ENCODE measurements at places on chromosomes 5 and 9. TPM values are rescaled to one million over a fixed set of nuclear protein-coding genes. Genes with fewer than 3 reads are reported as not detected.

DNA sequence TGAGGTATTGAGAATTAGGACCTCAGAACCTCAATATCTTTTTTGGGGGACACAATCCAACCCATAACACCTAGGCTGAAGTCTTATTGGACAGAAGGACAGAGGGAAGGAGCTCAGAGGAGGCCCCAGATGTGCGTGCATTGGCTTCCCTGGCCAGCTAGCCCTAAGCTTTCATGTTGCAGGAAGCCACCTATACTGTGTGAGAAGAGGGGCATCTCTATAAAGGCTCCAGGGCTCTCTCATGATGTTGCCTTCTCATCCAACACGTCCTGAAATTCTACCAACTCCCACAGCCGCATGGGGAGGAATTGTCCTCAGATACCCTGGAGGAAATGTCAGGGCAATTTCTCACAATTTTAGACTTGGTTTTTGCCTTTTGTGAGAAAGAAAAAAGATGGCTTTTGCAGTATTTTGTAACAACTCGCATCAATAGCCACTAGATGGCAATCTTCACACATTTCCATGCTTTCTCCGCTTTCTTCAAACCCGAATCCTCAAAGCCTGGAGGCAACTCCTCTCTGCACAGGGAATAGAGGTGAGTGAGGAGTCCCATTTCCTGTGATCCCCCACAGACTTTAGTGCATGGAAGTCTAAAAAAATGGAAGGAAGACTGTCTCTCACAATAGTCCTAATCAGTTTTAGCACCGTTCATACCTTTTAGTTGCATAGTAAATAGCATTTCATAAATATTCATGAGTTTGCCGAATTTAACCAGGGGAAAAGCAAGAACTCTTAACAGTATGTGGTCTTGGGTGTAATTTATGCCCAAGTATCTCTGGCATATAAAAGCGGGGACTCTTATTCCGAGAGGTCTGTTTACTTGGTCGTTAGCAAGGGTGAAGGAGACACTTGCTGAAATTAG lies 7.4 kb upstream of the PPP3R2 start:
- no peak overlapping the region for H3K27ac ChIP-seq
- peaks cover 2% of the 10 kb centered on the region for H3K27me3 ChIP-seq
- H3K4me3 ChIP-seq, result no peak overlapping the region
- no peaks in the 10 kb centered on the region for H3K36me3 ChIP-seq
- DNase-seq, result no peak

Gene CERCAM
- total RNA-seq, result 0.30 TPM

DNA sequence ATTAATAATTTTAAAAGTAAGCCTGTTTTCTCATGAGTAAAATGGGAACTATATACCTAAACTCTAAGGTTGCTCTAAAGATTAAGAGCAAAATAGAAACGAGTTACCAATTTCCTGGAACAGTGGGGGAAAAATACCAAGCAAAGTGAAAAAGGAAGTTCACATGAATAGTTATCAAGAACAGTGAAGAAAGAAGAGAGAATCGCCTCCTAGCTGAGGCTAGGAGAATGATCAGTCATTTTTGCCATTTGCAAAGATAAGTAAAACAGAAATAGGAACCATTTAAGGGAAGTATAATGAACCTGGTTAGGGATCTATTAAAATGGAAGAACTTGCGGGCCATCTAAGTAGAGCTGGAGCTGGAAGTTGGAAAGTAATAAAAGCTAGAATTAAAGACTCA lies 50.7 kb downstream of the P4HA2 start:
- peaks cover 4% of the 10 kb centered on the region for H3K4me1 ChIP-seq
- H3K36me3 ChIP-seq, result no peaks in the 10 kb centered on the region
- no peaks in the 10 kb centered on the region for H3K27me3 ChIP-seq
- H3K27ac ChIP-seq, result no peak overlapping the region

DNA sequence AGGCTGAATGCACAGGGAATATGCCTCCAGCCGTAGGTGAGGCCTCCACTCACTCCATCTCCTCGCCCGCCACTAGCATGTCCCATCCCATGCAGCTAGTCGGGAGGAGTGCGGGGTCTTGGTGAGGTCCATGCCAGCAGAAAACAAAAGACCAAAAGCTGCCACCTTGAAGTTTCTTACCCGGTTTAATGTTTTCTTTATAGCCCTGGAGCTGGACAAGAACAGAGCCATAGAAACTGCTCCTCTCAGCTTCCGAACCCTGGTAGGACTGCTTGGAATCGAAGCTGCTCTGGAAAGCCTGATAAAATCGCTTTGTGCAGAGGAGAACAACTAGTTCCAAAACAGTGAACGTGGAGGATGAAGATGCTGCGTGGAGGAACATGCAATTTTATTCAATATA lies 57.1 kb downstream of the IPPK start:
- no peak for DNase-seq
- H3K27me3 ChIP-seq, result no peaks in the 10 kb centered on the region
- H3K4me3 ChIP-seq, result no peak overlapping the region
- H3K4me1 ChIP-seq, result no peaks in the 10 kb centered on the region
- H3K36me3 ChIP-seq, result peaks cover 54% of the 10 kb centered on the region

Gene SLCO4C1
- total RNA-seq, result 0.12 TPM

DNA sequence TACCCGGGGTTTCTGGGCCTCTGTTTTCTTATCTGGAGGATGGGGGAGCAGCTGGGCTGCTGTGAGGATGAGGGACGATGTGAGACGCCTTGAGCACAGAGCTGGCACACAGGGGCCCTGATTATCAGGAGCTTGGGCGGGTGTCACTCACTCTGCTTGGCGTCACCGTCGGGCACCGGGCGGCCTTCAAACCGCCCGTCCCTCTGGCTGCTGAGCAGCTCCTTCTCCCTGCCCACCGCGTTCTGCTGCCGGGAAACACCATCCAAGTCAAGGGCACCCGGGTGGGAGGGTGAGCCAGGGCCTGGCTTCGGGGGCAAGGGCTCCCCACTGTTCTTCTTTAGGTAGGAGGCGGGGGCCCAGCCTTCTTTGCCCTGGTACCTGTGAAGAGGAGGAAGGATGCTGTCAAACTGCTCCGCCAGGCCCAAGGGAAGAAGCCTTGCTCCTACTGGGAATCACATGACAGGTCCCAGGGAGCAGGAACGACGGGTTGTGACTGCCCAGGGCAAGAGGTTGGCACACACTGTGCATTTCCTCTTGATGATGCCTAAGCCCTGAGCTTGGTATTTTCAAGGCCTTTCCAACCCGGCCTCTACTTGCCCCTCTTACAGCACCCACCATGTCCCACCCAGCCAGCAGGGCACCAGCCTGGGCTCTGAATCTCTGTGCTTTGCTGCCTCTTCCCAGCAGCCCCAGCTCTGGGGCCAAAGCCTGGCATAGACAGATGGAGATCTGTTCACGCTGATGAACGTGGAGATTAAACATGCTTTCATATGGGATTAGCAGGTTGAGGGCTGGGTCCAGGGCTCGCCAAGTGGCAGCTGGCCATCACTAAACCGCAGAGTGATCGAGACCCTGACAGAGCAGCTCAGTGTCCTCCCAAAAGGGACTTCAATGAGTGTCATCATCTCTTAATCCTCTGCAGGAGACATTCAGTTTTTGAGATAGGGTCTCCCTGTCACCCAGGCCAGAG lies 66.9 kb upstream of the UBTD2 start:
- DNase-seq, result no peak
- no peaks in the 10 kb centered on the region for H3K36me3 ChIP-seq
- H3K27me3 ChIP-seq, result peaks cover 25% of the 10 kb centered on the region
- no peak overlapping the region for H3K4me3 ChIP-seq

- H3K27me3 ChIP-seq, result no peaks in the 10 kb centered on the region
- H3K4me1 ChIP-seq, result no peaks in the 10 kb centered on the region
- no peak overlapping the region for H3K27ac ChIP-seq
- no peak for DNase-seq
- H3K36me3 ChIP-seq, result no peaks in the 10 kb centered on the region
Measured at GRCh38 chr5:139994234-139994633, 48.9 kb downstream of the NRG2 start.

GRCh38 chr9:136119061-136119882 lies 597 bp upstream of the TMEM250 start:
- H3K4me3 ChIP-seq, result peak overlapping the region; percentile 50
- H3K4me1 ChIP-seq, result peaks cover 51% of the 10 kb centered on the region
- H3K27me3 ChIP-seq, result no peaks in the 10 kb centered on the region
- DNase-seq, result no peak
- peak overlapping the region; percentile 68 for H3K27ac ChIP-seq

Gene CNTLN
- 0.13 TPM for total RNA-seq

Gene SLC1A1
- 0.38 TPM for total RNA-seq

- no peak for DNase-seq
- no peak overlapping the region for H3K27ac ChIP-seq
- H3K36me3 ChIP-seq, result peaks cover 7% of the 10 kb centered on the region
- no peaks in the 10 kb centered on the region for H3K27me3 ChIP-seq
- no peak overlapping the region for H3K4me3 ChIP-seq
- peaks cover 20% of the 10 kb centered on the region for H3K4me1 ChIP-seq
Measured at GRCh38 chr9:79658926-79659325, 87.2 kb downstream of the TLE4 start.

Gene N4BP3
- 8.1 TPM for total RNA-seq

- no peaks in the 10 kb centered on the region for H3K4me1 ChIP-seq
- no peak overlapping the region for H3K4me3 ChIP-seq
- no peak overlapping the region for H3K27ac ChIP-seq
- H3K27me3 ChIP-seq, result peaks cover 41% of the 10 kb centered on the region
- no peak for DNase-seq
Measured at GRCh38 chr5:1553539-1554409, 30.0 kb upstream of the LPCAT1 start.

GRCh38 chr9:75531588-75531987 lies 358.9 kb upstream of the PCSK5 start:
- H3K27me3 ChIP-seq, result peaks cover 6% of the 10 kb centered on the region
- DNase-seq, result no peak
- no peak overlapping the region for H3K4me3 ChIP-seq

DNA sequence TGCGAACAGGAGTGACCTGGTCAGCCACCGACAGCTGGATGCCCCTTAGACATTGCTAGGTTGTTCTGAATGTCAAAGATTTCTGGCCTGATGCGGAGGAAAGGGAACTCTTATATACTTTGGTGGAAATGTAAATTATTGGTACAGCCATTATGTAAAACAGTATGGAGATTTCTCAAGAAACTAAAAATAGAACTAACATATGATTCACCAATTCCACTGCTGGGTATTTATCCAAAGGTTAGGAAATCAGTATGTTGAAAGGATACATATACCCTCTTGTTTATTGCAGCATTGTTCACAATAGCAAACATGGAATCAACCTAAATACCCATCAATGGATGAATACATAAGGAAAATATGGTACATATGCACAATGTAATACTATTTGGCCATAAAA lies 31.8 kb downstream of the DMRT3 start:
- H3K36me3 ChIP-seq, result no peaks in the 10 kb centered on the region
- no peak for DNase-seq
- no peak overlapping the region for H3K27ac ChIP-seq
- no peak overlapping the region for H3K4me3 ChIP-seq
- no peaks in the 10 kb centered on the region for H3K4me1 ChIP-seq

Gene TMEM215
- total RNA-seq, result not detected

Gene CDH9
- not detected for total RNA-seq

DNA sequence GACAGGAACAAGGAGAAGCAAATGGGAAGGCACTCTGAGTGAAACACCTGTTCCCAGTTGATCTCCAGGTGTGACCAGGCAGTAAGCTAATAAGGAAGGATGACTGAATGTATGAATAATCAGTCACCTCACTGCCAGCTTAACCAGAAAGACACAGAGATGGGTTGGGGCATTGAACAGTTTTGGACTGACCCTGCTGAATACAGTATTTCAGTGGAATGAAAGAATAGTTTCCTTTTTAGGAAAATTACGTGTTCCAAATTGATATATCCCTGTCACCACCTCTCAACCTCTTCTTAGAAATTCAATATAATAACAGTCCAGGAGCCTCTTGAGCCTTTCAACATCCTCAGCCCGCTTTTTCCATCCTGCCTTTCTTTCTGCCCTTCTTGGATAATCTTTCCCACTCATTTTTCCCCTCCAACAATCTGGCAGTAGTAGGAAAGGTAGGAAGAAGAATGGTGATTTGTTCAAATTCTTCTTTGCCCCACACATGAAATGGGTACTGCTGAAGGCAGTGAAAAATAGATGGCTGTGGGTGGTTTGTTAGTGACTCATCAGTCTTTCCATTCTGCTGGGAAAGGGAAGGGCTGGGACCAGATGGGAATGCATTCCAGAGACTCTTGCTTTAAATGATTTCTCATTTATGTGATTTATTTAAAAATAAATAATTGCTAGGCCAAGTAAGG lies 117.9 kb downstream of the ZSWIM6 start:
- no peaks in the 10 kb centered on the region for H3K27me3 ChIP-seq
- H3K27ac ChIP-seq, result no peak overlapping the region
- H3K36me3 ChIP-seq, result no peaks in the 10 kb centered on the region
- no peak overlapping the region for H3K4me3 ChIP-seq
- no peak for DNase-seq

DNA sequence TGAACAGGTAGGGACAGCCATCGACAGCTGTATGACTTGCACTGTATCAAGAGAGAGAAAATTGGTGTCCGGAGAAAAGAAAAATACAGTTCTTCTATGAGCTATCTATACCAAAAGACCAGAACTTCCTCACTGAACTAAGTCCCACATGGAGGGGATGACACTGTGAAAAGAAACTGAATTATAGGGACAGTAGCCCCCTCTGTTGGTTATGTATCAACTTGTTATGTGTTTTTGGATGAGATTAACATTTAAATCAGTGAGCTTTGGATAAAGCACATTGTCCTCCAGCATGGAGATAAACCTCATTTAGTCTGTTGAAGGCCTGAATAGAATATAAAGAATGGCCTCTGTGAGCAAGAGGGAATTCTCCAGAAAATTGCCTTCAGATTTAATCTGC lies 176.6 kb upstream of the SH3GL2 start:
- H3K27me3 ChIP-seq, result no peaks in the 10 kb centered on the region
- DNase-seq, result no peak
- H3K36me3 ChIP-seq, result no peaks in the 10 kb centered on the region
- no peak overlapping the region for H3K4me3 ChIP-seq

Gene GPR21
- 0.23 TPM for total RNA-seq

DNA sequence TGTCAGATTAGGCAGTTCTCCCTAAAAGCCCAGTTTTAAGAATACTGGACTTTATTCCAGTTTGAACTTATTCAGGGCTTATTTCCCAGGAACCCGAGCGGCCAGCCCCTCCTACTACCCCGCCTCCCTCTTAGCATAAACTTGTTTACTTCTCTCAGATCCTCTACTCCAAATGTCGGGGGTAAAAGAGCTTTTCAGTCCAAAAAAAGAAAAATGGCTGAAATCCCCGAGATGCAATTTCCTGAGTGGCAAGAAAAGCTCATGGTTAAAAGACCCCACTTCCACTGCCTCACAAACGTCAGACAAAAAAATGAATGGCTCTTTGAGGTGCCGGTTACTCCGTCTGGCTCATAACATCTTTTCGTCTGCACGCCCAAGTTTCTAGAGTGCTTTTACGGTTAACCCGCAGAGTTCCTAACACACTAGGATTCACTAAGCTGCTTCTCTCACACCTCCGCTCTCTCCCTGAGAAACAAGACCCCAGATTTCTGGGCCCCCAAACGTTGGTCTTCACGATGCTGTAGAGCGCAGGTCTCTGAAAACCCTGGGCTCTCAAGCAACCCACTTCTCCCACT lies 402 bp downstream of the BRD8 start:
- no peak for DNase-seq
- H3K4me1 ChIP-seq, result peaks cover 9% of the 10 kb centered on the region
- no peaks in the 10 kb centered on the region for H3K27me3 ChIP-seq
- H3K4me3 ChIP-seq, result peak overlapping the region; percentile 66
- H3K36me3 ChIP-seq, result no peaks in the 10 kb centered on the region

Gene DNM1
- total RNA-seq, result 2.8 TPM

- no peaks in the 10 kb centered on the region for H3K27me3 ChIP-seq
- H3K36me3 ChIP-seq, result no peaks in the 10 kb centered on the region
- no peak overlapping the region for H3K4me3 ChIP-seq
- DNase-seq, result no peak
Measured at GRCh38 chr5:65203746-65204145, 278.0 kb downstream of the ADAMTS6 start.

GRCh38 chr5:142176255-142176654 lies 67.7 kb downstream of the NDFIP1 start:
- no peaks in the 10 kb centered on the region for H3K36me3 ChIP-seq
- H3K27ac ChIP-seq, result no peak overlapping the region
- no peak overlapping the region for H3K4me3 ChIP-seq
